ENCODE measurements at places on chromosomes 3 and 15. TPM values are rescaled to one million over a fixed set of nuclear protein-coding genes. Genes with fewer than 3 reads are reported as not detected.

GRCh38 chr3:48435774-48436476 lies 4.0 kb downstream of the CCDC51 start:
- DNase-seq: peak; percentile 95

- DNase-seq: peak; percentile 60
Measured at GRCh38 chr15:47717036-47717612, at the start of gene SEMA6D. TSS of gene SEMA6D (plus strand) at chr15:47717505. CDS start at chr15:47759799, 42,294 bp downstream.

- DNase-seq: no peak
Measured at GRCh38 chr3:57221883-57222282, 5.6 kb upstream of the APPL1 start.

GRCh38 chr3:30649572-30650318 lies 43.3 kb downstream of the TGFBR2 start:
- DNase-seq: no peak

GRCh38 chr15:29822684-29823459 lies 604 bp upstream of the TJP1 start:
- no peak for DNase-seq

DNA sequence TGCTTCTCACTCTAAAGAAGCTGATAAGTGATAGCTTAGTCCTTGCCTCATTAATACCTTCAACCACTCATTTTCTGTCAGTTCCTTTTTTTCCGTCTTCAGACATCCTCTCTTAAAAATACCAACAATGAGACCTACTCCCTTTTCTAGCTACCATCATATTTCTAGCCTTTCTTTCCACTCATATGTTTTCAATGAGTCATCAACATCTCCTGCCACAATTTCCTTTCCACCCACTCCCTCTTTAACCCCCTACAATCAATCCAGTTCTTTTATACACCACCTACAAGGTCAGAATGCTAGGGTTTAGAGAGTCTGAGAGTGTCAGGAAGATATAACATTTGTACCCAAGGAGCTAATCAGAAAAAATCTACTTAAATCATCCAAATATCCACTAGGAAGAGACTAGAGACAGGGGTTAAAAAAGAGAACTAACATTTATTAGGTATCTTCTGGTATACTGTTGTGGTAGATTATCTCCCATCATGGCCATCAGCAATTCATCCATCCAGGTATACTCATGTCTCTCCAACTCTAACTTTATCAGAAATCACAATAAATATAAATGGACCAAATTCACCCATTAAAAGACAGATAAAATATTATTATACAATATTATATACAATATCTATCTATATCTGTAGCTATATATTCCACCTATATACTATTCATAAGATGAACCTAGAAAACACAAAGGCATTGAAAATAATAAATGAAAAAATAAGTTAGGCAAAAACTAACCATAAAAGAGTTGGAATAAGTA lies 42.5 kb downstream of the MYLK start:
- DNase-seq: no peak

Gene AP3S2
- 66.0 TPM for total RNA-seq

Gene SLC15A2
- total RNA-seq: 24.2 TPM

GRCh38 chr15:57824186-57824585 lies 117.7 kb downstream of the POLR2M start:
- no peak for DNase-seq

DNA sequence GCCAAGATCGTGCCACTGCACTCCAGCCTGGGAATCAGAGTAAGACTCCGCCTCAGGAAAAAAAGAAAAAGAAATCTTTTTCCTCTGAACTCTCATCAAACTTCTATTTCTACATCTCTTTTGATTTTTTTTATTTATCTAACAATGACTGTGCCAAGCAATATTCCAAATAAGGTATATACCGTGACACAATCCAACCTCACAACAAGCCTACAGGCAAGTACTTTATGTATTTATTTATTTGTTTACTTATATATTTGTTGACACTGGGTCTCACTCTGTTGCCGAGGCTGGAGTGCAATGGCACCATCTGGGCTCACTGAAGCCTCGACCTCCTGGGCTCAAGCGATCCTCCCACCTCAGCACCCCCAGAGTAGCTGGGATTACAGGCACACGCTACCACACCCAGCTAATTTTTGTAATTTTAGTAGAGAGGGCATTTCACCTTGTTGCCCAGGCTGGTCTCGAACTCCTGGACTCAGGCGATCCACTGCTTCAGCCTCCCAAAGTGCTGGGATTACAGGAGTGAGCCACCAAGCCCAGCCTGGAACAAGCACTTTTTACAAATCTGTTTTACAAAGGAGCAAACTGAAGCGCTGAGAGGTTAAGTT lies 94.9 kb upstream of the CHD2 start:
- DNase-seq: no peak
